DND-41 (cell line): ENCODE measurements at places on chromosomes 12 and 14.

DNA sequence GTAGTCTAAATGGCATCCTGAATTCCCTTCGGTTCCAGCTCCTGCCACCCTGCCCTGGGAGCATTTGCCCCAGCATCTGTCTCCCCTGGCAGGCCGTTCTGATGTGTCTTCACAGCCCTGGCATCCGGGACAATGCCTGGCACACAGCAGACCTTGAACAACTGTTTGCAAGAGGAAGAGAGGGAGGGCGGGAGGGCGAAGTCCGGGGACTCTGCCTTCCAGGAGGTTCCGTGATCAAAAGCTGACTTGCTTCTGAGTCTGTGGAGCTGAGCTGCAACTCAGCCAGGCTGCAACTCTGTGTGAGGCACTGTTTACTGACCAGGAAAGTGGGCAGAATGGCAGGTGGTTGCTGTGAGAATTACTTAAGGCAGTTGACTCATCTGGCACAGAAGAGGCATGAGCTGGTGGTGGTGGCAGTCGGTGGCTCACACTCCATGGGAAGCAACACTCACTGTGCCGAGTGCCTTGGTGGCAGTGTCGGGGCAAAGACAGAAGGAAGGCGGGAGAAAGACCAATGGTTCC, 61.1 kb upstream of the DLK1 start:
- peaks cover 7% of the 10 kb centered on the region for H3K27me3 ChIP-seq
- no peaks in the 10 kb centered on the region for H3K4me1 ChIP-seq
- no peak overlapping the region for H3K27ac ChIP-seq
- no peaks in the 10 kb centered on the region for H3K36me3 ChIP-seq
- no peak overlapping the region for H3K4me3 ChIP-seq
- DNase-seq = no peak

GRCh38 chr14:56949828-56950227, 139.5 kb upstream of the OTX2 start:
- H3K27me3 ChIP-seq = peaks cover 11% of the 10 kb centered on the region
- H3K4me1 ChIP-seq = no peaks in the 10 kb centered on the region
- no peaks in the 10 kb centered on the region for H3K36me3 ChIP-seq
- no peak for DNase-seq
- no peak overlapping the region for H3K27ac ChIP-seq

- DNase-seq = no peak
- H3K4me1 ChIP-seq = no peaks in the 10 kb centered on the region
- no peak overlapping the region for H3K4me3 ChIP-seq
- H3K27ac ChIP-seq = no peak overlapping the region
Observed at GRCh38 chr12:69662764-69663163, 36.3 kb downstream of the BEST3 start.

GRCh38 chr14:61219673-61220072, 61.5 kb downstream of the TMEM30B start:
- no peak overlapping the region for H3K27ac ChIP-seq
- no peak overlapping the region for H3K4me3 ChIP-seq
- no peak for DNase-seq
- no peaks in the 10 kb centered on the region for H3K36me3 ChIP-seq

GRCh38 chr12:102021540-102022246, 40.1 kb downstream of the WASHC3 start:
- DNase-seq = no peak
- H3K4me3 ChIP-seq = no peak overlapping the region
- H3K27me3 ChIP-seq = no peaks in the 10 kb centered on the region
- no peaks in the 10 kb centered on the region for H3K4me1 ChIP-seq
- H3K36me3 ChIP-seq = peaks cover 15% of the 10 kb centered on the region; the same call in 1 of the 2 replicates

GRCh38 chr14:50608302-50608851, 48.4 kb downstream of the ATL1 start:
- no peak overlapping the region for H3K4me3 ChIP-seq
- H3K27me3 ChIP-seq = no peaks in the 10 kb centered on the region
- no peak overlapping the region for H3K27ac ChIP-seq
- H3K36me3 ChIP-seq = no peaks in the 10 kb centered on the region
- DNase-seq = no peak
